Peyer's patch (tissue), 4 donors: ENCODE measurements at places on chromosomes 5 and 9. TPM values are rescaled to one million over a fixed set of nuclear protein-coding genes. Genes with fewer than 3 reads are reported as not detected.
A peak's percentile ranks its signal among the peaks of the same experiment; 100 is the strongest.

GRCh38 chr5:112554101-112554977 is 135.3 kb upstream of the EPB41L4A start:
- H3K27ac ChIP-seq, result no peak overlapping the region
- H3K4me1 ChIP-seq, result no peaks in the 10 kb centered on the region
- no peak overlapping the region for H3K4me3 ChIP-seq
- no peaks in the 10 kb centered on the region for H3K36me3 ChIP-seq

GRCh38 chr5:38780945-38781344 is 64.9 kb upstream of the OSMR start:
- no peak overlapping the region for H3K4me3 ChIP-seq
- peak; percentile 54 for DNase-seq
- no peaks in the 10 kb centered on the region for H3K36me3 ChIP-seq
- H3K4me1 ChIP-seq, result no peaks in the 10 kb centered on the region
- no peaks in the 10 kb centered on the region for H3K27me3 ChIP-seq

- no peak overlapping the region for H3K4me3 ChIP-seq
- no peak overlapping the region for H3K27ac ChIP-seq
- H3K4me1 ChIP-seq, result no peaks in the 10 kb centered on the region
- H3K36me3 ChIP-seq, result peaks cover 2% of the 10 kb centered on the region
- H3K27me3 ChIP-seq, result no peaks in the 10 kb centered on the region
- DNase-seq, result peak; percentile 36
These were observed 3.0 kb downstream of the C8G start for GRCh38 chr9:136947955-136948510.

- no peaks in the 10 kb centered on the region for H3K27me3 ChIP-seq
- DNase-seq, result no peak
- H3K4me3 ChIP-seq, result no peak overlapping the region
These were observed 133.9 kb downstream of the PAM start for GRCh38 chr5:102889033-102889432.

OLFM1 gene
- 5.8 TPM for total RNA-seq

BNC2 gene
- 7.5 TPM for total RNA-seq
